ENCODE measurements at places on chromosomes 7 and 10. TPM values are rescaled to one million over a fixed set of nuclear protein-coding genes. Genes with fewer than 3 reads are reported as not detected.

Gene TDRD1
- 0.41 TPM for total RNA-seq

Gene ASIC3
- total RNA-seq, result 2.0 TPM

Gene RNF148
- total RNA-seq, result 3.5 TPM

Gene MKX
- total RNA-seq, result 2.7 TPM

Gene VKORC1L1
- 20.9 TPM for total RNA-seq

Gene ZNF804B
- not detected for total RNA-seq

Gene TFPI2
- total RNA-seq, result 23.7 TPM

Gene IL6
- 15.7 TPM for total RNA-seq

Gene EVX1
- not detected for total RNA-seq

Gene OR6B1
- not detected for total RNA-seq

Gene CYP3A5
- total RNA-seq, result 5.4 TPM

Gene HMX3
- not detected for total RNA-seq

Gene PRR15
- 2.5 TPM for total RNA-seq

Gene GOT1
- 14.3 TPM for total RNA-seq

Gene SMO
- total RNA-seq, result 8.7 TPM

Gene GRM8
- not detected for total RNA-seq

Data from thoracic aorta (tissue), 2 donors.